Activated CD4-positive, alpha-beta T cell treated with anti-CD3 and anti-CD28 coated beads for 36 hours (primary cell): ENCODE measurements at places on chromosomes 7 and 10. TPM values are rescaled to one million over a fixed set of nuclear protein-coding genes. Genes with fewer than 3 reads are reported as not detected.

The PON3 gene
- total RNA-seq: not detected

The INA gene
- total RNA-seq: 0.35 TPM

The ITGA8 gene
- not detected for total RNA-seq

The TMEM139 gene
- total RNA-seq: 1.2 TPM

The POLD2 gene
- 250 TPM for total RNA-seq

The FBXO24 gene
- 1.4 TPM for total RNA-seq

The ZNF736 gene
- 23.5 TPM for total RNA-seq
